ENCODE measurements at places on chromosomes 3 and 15. TPM values are rescaled to one million over a fixed set of nuclear protein-coding genes. Genes with fewer than 3 reads are reported as not detected.
A peak's percentile ranks its signal among the peaks of the same experiment; 100 is the strongest.

- DNase-seq, result no peak
Observed at GRCh38 chr3:55484801-55485791, 2.0 kb downstream of the WNT5A start.

GRCh38 chr3:45626096-45626887, 31.7 kb downstream of the LIMD1 start:
- no peak for DNase-seq

- DNase-seq, result no peak
Observed at GRCh38 chr3:48727511-48727910, 10.5 kb upstream of the IP6K2 start.

GRCh38 chr3:174331095-174331800, 527.9 kb upstream of the NAALADL2 start:
- DNase-seq, result no peak

GRCh38 chr3:141456301-141456625, 30.6 kb upstream of the RASA2 start:
- DNase-seq, result no peak

- no peak for DNase-seq
Observed at GRCh38 chr3:55476515-55476914, 10.6 kb downstream of the WNT5A start.

DNA sequence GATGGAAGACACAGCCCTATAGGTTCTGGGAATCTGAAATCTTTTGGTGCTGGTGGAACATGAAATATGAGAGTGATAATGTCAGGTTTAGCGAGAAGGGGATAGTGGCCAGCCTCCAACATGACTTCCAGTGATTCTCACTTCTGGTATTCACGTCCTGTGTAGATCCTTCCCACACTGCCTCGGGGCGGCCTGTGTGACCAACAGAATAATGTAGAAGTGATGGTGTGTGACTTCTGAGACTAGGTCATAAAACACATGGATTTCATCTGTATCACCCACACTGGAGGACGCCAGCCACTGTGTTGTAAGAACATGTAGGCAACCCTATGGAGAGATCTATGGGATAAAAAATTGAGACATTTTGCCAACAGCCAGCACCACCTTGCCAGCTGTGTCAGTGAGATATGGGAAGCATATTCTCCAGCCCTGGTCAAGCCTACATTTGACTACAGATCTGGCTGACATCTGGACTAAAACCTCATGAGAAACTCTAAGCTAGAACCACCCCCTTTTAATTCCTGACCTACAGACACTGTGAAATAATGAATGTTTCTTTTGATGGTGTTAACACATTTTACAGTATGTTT, 25.5 kb upstream of the NUDT16 start:
- DNase-seq, result no peak

UBE2Q2 gene
- total RNA-seq, result 39.3 TPM

POLQ gene
- total RNA-seq, result 2.0 TPM

- no peak for DNase-seq
Observed at GRCh38 chr15:60972301-60972700, 256.8 kb downstream of the RORA start.

SH2D7 gene
- total RNA-seq, result not detected

DNA sequence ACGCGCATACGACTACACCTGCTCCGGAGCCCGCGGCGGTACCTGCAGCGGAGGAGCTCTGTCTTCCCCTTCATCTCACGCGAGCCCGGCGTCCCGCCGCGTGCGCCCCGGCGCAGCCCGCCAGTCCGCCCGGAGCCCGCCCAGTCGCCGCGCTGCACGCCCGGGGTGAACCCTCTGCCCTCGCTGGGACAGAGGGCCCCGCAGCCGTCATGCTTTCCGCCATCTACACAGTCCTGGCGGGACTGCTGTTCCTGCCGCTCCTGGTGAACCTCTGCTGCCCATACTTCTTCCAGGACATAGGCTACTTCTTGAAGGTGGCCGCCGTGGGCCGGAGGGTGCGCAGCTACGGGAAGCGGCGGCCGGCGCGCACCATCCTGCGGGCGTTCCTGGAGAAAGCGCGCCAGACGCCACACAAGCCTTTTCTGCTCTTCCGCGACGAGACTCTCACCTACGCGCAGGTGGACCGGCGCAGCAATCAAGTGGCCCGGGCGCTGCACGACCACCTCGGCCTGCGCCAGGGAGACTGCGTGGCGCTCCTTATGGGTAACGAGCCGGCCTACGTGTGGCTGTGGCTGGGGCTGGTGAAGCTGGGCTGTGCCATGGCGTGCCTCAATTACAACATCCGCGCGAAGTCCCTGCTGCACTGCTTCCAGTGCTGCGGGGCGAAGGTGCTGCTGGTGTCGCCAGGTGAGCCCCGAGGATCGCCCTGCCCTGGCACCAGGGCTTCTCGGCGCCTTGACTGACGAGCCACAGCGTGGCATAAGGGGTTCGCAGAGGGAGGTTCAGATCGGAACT, 420 bp downstream of the SLC27A2 start:
- DNase-seq, result no peak

DNA sequence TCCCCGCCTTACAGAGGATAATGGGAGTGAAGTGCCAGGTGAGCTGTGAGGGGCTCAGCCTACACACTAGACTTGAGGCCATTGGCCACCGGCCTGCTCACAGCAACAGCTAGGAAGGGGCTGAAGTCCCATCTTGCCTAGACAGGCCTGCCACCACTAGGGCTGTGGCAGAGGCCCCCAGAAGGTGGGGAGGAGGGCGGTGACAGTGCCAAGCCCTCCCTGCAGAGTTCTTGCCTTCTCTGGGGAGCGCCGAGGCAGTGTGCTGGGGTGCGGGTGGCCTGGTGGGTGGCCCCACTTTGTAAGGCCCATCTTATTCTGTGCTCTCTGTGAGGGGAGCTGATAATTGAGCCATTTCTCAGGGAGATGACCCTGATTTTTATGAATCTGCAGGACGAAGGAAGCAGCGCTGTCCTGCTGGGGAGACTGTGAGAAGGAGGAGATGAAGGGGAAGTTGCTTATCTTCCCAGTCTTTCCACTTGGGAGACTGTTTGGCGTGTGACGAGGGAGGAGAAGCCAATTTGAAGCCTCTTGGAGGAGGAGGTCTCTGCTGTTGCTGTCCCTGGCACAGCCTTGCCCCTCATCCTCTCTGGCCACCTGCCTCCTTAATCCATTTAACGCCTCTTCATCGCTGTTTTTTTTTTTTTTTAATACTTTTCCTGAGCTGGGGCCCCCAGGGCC, 104.3 kb downstream of the LINGO1 start:
- no peak for DNase-seq

- no peak for DNase-seq
Observed at GRCh38 chr15:51675234-51675633, 6.1 kb upstream of the SCG3 start.

DNA sequence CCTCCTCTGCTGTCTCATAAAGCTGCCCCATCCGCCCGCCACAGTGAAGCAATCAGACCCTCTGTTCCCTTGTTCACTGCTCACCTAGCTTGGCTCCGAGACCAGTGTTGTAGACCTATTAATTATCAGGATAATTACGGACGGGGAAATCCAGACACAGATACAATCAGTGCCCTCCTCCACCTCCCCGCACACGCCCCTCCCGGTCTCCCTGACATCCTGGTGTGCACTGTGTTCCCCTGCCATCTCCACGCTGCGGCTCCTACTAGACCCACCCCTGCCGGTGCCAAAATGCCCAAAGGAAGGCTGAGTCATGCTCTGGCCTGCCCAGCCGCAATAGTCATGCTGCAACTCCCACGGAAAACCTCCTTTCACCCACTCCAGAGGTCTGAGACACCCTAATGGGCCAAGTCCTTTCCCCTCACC, 277.3 kb upstream of the TLE3 start:
- DNase-seq, result peak; percentile 26

DNA sequence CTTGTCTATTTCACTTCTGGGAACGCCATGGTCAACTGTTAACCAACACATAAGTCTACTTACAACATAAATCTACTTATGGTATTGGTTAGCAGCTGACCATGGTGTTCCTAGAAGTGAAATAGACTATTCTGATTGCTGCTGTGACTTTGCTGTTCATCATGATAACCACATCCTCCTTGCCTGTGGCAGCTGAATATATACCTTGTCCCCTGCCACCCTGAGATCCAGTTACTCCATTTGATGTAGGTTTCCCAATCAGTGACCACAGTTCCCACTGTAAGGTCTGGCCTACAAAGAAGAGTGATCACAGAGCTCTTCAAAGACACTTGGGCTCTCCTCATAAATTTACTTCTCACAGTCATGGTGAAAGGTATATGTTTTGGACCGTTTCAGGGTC, 66.8 kb upstream of the ALDH1A3 start:
- DNase-seq, result no peak

TXNRD3 gene
- total RNA-seq, result 5.5 TPM

STRIT1 gene
- total RNA-seq, result not detected

DHFR2 gene
- 2.1 TPM for total RNA-seq

DNA sequence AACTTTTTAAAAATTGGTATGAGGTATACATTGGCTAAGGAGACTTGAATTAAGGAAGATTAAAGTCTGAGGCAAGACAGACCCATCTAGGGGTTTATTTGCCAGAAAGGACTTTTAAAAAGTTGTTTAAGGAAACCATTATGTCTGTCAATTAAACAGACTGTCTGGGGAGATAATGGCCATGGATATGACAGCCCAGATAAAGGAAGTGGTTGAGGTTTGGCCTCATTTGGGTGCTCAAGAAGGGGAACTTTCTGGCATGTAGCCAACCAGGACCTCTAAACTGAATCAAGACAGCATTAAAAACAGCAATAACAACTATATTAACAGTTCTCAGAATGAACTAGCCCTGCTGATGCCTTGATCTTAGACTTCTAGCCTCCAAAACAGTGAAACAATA, 9.9 kb upstream of the CD200R1L start:
- no peak for DNase-seq

- DNase-seq, result peak; percentile 43
Observed at GRCh38 chr3:40043444-40043755, 234.0 kb downstream of the MYRIP start.

All from kidney epithelial cell (primary cell).